Endodermal cell (in vitro differentiated cells): ENCODE measurements at places on chromosomes 5 and 9. TPM values are rescaled to one million over a fixed set of nuclear protein-coding genes. Genes with fewer than 3 reads are reported as not detected.

DNA sequence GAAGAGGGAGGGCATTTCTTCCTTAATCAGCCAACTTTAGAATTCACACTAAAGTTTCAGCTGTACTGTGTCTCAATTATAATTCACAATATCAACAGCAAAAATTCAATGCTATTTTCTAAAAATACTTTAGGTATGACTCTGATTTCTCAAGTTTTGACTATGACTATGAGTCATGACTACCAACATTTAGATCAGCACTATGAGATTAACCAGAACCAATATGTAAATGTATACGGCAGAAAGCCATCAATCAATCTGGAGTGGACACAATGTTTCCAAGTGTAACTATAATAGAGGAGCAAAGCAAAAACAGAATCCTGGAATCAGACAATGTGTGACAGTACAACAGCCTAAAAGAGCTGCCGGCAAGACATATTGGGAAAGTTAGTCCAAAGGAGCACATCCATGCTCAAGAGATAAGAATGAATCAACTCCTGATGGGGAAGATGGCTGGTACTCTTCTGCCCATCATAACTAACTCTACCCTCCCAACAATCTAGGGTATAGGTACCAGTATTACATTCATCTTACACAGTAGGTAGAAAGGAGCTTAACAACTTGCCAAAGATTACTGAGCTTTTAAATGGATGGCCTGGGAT, 294.4 kb downstream of the SEMA5A start:
- no peaks in the 10 kb centered on the region for H3K27me3 ChIP-seq
- peaks cover 19% of the 10 kb centered on the region for H3K36me3 ChIP-seq
- no peak overlapping the region for H3K4me3 ChIP-seq
- DNase-seq = no peak
- no peaks in the 10 kb centered on the region for H3K4me1 ChIP-seq
- no peak overlapping the region for H3K27ac ChIP-seq

GRCh38 chr5:141850244-141850768, 27.9 kb downstream of the PCDH1 start:
- no peaks in the 10 kb centered on the region for H3K27me3 ChIP-seq
- peak overlapping the region; percentile 85 for H3K4me3 ChIP-seq
- H3K4me1 ChIP-seq = no peaks in the 10 kb centered on the region

GRCh38 chr5:652773-653350, 40.3 kb downstream of the TPPP start:
- no peaks in the 10 kb centered on the region for H3K4me1 ChIP-seq
- H3K4me3 ChIP-seq = no peak overlapping the region
- H3K27me3 ChIP-seq = no peaks in the 10 kb centered on the region
- no peak overlapping the region for H3K27ac ChIP-seq
- peaks cover 77% of the 10 kb centered on the region for H3K36me3 ChIP-seq

DNA sequence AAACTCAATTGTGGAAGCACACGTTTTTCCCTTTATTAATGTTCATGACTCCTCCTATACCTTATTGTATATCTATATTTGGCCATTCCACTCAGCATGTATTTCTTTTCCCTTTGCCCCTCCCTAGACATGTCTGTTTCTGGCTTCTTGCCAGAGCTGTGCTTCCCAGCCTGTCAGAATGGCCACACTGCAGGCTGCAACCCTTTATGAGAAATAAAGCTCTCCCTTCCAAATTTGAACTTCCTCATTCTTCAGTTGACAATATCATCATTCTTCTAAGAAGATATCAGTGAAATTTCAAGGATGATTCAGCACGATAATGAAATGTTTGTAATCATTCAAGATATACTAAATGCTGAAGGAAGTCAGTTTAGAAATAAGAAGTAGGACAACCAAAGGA, 107.6 kb upstream of the PRSS3 start:
- no peaks in the 10 kb centered on the region for H3K36me3 ChIP-seq
- H3K4me1 ChIP-seq = no peaks in the 10 kb centered on the region
- no peak for DNase-seq

- H3K27me3 ChIP-seq = no peaks in the 10 kb centered on the region
- H3K27ac ChIP-seq = no peak overlapping the region
- H3K4me1 ChIP-seq = no peaks in the 10 kb centered on the region
- H3K4me3 ChIP-seq = no peak overlapping the region
- H3K36me3 ChIP-seq = no peaks in the 10 kb centered on the region
- DNase-seq = no peak
These were observed 28.5 kb upstream of the MAMDC2 start for GRCh38 chr9:70015099-70015498.

DNA sequence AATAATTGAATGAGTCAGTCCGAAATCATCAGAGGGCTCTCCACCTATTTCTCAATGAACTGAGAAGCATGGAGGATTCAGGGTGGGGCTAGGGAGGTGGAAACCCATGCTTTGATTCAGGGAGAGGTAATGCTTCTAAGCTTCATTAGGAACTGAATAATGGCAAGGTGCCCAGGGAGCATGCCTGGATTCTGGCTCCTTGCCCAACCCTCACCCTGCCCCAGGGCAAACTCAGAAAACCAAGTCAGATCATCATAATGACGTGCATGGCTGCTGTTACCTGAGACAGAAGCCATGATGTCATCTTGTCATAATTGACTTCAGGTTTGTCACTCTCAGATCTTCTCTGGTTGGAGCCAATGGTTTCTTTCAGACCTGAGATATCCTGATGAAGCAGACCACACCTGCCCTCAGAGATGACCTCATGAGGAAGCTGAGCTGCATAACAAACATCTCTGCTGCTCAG, 199.6 kb downstream of the SYK start:
- H3K36me3 ChIP-seq = no peaks in the 10 kb centered on the region
- no peaks in the 10 kb centered on the region for H3K4me1 ChIP-seq
- H3K4me3 ChIP-seq = no peak overlapping the region
- no peak overlapping the region for H3K27ac ChIP-seq
- no peaks in the 10 kb centered on the region for H3K27me3 ChIP-seq
- no peak for DNase-seq

DNA sequence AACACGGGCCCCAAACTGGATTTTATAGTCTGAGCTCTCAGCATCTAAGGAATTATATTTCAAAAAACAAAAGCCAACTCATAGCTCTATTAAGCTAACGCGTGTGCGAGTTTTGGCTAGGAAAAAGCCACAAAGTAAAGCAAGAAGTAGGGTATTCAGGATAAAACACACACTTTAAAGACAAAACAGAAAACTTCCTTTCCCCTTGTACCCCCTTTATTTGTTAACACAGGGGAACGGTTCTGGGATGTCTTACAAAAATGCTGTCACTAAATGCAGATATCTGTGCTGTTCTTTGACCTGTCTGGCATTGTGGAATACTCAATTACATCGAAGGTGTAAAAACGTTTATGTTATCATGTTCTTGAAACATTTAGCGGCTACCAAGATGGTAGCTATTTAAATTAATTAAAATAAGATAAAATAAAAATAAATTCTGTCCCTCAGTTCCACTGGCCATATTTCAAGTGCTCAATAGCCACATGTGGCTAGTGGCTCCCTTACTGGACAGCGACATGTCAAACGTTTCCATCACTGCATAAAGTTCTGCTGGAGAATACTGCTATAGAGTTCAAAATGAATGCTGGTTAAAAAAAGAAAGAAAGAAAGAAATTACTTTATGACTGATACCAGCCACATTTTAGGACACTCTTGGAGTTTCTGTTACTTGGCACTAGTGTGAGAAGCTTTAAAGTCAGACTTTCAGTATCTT, 7.2 kb upstream of the MEF2C start:
- DNase-seq = no peak
- no peak overlapping the region for H3K27ac ChIP-seq
- peak overlapping the region; percentile 77 for H3K4me3 ChIP-seq
- H3K27me3 ChIP-seq = peaks cover 58% of the 10 kb centered on the region
- no peaks in the 10 kb centered on the region for H3K4me1 ChIP-seq

DNA sequence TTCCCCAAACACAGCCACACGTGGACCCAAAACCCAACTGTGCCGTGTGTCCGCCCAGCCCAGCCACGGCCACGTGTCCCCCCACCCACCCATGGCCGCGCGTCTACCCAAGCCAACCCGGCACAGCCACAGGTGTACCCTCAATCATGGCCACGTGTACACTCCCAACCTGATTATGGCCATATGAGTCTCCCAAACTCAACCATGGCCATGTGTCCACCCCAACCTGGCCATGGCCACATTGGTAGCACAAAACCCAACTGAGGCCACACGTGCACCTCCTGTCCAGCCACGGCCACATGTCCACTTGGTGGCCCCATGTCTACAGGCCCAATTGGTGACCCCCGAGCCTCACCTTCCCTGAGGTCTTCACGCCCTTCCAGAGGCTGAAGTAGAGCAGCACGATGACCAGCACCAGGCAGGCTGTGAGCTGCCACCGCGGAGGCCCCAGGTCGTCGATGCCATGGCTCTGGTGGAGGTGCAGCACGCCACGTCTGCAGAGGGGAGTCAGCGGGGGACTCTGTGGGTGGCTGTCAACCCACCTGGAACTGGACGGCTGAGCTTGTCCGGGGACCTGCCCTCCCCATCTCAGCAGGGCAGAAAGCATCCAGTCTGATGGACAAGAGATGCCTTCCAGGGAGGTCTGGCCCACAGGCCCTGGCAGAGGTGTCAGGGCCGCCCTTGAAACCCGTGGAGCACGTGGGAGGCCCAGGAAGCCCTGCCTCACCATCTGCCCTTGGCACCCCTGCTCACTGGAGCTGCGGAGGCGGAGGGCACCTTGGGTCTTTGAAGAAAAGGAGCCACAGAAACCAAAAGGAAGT, 23.5 kb downstream of the SLC6A3 start:
- H3K4me3 ChIP-seq = no peak overlapping the region
- H3K27me3 ChIP-seq = no peaks in the 10 kb centered on the region
- no peaks in the 10 kb centered on the region for H3K4me1 ChIP-seq
- no peak overlapping the region for H3K27ac ChIP-seq
- no peaks in the 10 kb centered on the region for H3K36me3 ChIP-seq

DNA sequence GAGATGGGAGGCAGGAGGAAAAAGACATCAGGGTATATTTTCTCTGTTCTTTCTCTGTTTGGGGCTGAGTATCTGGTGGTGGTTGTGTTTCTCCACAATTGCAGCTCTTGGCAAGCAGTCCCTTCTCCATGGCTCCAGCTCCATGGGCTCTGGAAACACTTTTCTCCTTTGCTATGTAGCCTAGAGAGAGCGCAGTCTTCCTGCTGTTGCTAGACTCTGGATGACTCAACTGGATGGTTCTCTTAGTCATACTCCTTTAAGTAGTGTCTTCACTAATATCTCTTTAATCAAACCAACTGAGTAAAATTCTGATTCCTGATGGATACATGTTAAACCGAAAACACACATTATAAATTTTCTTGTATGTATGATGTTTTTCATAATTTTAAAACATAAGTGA, 3.3 kb upstream of the PLGRKT start:
- H3K36me3 ChIP-seq = peaks cover 6% of the 10 kb centered on the region
- H3K27me3 ChIP-seq = no peaks in the 10 kb centered on the region
- DNase-seq = no peak
- H3K4me1 ChIP-seq = peaks cover 4% of the 10 kb centered on the region
- no peak overlapping the region for H3K4me3 ChIP-seq

DNA sequence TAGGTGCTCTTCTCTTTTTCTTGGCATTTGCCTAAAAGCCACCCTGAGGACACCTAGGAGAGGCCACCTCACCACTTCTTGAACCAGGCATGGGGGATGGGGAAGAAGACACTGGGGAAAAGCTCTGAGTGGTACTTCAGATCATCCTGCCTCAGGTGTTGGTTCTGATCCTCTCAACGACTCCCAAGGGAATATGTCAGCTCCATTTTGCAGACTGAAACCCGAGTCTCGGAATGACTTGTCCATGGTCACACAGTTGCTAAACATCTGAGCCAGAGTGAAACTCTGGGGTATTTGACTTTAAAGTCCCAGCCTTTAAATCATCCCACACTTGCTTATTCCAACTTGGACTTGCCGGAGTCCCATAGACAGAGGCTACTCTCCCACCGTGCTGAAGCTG, 120.6 kb upstream of the GABRP start:
- H3K4me1 ChIP-seq = no peaks in the 10 kb centered on the region
- no peak overlapping the region for H3K4me3 ChIP-seq
- H3K36me3 ChIP-seq = no peaks in the 10 kb centered on the region
- H3K27me3 ChIP-seq = peaks cover 11% of the 10 kb centered on the region
- DNase-seq = no peak

DNA sequence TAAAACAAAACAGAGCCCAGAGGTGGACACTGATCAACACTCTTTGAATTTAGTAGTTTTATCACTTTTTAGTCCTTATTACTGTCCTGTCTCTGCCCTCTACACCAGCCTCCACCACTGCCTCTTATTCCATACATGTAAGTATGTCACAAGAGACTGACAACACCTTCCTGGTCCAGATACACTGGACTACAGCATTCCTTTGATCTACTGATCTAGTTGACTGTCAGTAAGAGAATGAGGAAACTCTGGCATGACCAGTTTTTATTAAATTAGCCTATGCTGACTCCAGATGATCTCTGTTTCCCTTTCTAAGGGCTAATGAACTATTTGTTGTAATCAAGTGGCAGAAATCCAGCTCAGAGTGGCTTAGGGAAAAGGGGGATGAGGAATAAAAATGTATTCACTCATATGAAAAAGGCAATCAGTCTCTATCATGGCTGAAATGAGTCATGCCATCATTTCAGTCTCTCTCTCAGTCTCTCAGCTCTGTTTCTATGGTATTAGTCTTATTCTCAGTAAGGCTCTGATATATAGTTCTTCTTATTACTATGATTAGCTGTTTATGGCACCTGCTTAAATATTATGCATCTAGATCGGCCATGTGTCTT, 5.5 kb downstream of the ARHGEF37 start:
- H3K27me3 ChIP-seq = peaks cover 7% of the 10 kb centered on the region
- no peak overlapping the region for H3K27ac ChIP-seq
- H3K36me3 ChIP-seq = no peaks in the 10 kb centered on the region
- no peak overlapping the region for H3K4me3 ChIP-seq

GRCh38 chr9:130549093-130549735, 30.2 kb upstream of the FUBP3 start:
- H3K4me3 ChIP-seq = no peak overlapping the region
- DNase-seq = no peak
- H3K27ac ChIP-seq = no peak overlapping the region
- H3K4me1 ChIP-seq = no peaks in the 10 kb centered on the region

DNA sequence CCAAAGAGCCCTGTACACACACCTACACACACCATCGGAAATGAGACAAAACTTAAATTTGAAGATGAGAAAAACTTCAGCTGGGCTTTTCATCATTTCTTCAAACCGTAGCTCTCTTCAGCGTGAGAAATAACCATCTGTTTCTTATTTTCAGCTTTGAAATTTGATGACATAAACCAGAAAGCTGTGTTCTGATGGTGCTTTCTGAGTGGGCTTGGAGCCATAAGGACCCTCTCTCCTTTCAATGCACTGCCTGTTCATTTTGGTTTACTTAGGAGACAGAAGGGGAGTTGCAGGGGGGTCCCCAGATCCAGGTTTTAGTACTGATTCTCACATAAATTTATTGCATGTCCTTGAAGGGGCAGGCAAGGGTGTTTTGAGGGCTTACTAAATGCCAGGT, 9.5 kb downstream of the FBXO10 start:
- DNase-seq = no peak
- H3K4me3 ChIP-seq = no peak overlapping the region
- H3K36me3 ChIP-seq = peaks cover 49% of the 10 kb centered on the region
- no peak overlapping the region for H3K27ac ChIP-seq

- H3K36me3 ChIP-seq = no peaks in the 10 kb centered on the region
- peak overlapping the region; percentile 61 for H3K4me3 ChIP-seq
- H3K27me3 ChIP-seq = peaks cover 99% of the 10 kb centered on the region
These were observed 1.6 kb downstream of the DMRT2 start for GRCh38 chr9:1051584-1052275.

GRCh38 chr9:127566351-127567001, 45.6 kb upstream of the STXBP1 start:
- DNase-seq = no peak
- peaks cover 13% of the 10 kb centered on the region for H3K4me1 ChIP-seq
- peaks cover 8% of the 10 kb centered on the region for H3K27me3 ChIP-seq
- H3K27ac ChIP-seq = no peak overlapping the region
- H3K36me3 ChIP-seq = no peaks in the 10 kb centered on the region
- peak overlapping the region; percentile 86 for H3K4me3 ChIP-seq

Gene FEM1C
- total RNA-seq = 14.4 to 33.7 TPM (median 15.5 TPM) in 3 replicates

Gene PHF24
- 2.7 to 9.0 TPM (median 5.6 TPM) in 3 replicates for total RNA-seq

Gene SLC36A2
- 0.45 and 1.4 TPM in 2 replicates for total RNA-seq

Gene MARCOL
- total RNA-seq = not detected in 3 replicates
